OCI-M1 (cell line): ENCODE measurements at places on chromosomes 1 and 21.

DNA sequence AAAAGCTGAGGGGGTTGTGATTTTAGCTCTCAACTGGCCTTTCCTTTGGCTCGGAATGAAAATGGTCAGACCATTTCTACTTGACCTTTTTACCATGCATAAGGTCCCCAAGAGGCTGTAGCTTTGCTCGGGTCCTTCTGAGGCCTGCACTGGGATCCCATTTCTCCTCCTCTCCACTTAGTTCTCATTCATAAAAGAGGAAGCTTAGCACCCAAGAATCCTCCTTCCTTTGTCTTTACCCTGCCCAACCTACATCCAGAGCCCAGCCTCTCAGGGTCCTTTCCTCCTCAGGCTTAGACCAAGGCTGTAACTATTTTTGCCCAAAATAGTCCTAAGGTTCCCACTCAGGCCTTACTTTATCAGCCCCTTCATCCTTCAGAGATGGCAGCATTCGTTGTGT, 6.0 kb upstream of the SLC27A3 start:
- no peak for DNase-seq

GRCh38 chr1:187509091-187509490, 680.3 kb downstream of the PLA2G4A start:
- DNase-seq = no peak

GRCh38 chr1:239386453-239387303, at the start of gene CHRM3:
TSS of gene CHRM3 (plus strand) at chr1:239386568. CDS start at chr1:239907452, 520,884 bp downstream.
- no peak for DNase-seq

- DNase-seq = no peak
These were observed 30.3 kb upstream of the PGBD5 start for GRCh38 chr1:230456478-230456877.

DNA sequence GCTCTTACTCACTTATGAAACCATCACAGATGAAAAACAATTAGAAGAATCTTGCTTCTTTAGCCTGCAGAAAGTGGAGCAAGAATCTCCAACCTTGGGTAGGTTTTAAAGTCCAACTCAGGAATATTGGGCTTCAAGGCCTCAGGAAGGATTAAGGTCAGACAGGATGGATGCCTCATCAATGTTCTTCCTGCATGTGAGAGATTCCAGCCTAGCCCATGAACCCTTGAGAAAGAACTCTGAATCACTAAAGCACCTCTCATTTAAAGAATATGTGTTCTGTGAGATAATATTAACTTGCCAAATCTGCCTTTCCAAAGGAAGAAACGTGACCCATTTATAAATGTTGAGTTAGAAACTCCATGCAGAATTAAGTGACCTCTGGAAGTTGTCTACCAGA, 345.2 kb upstream of the CAMK1G start:
- no peak for DNase-seq

GRCh38 chr1:84000196-84000885, 1.4 kb upstream of the TTLL7 start:
- DNase-seq = no peak

GRCh38 chr1:64917907-64918306, 48.4 kb downstream of the JAK1 start:
- no peak for DNase-seq

GRCh38 chr1:208759255-208759654, 515.1 kb upstream of the PLXNA2 start:
- no peak for DNase-seq

DNA sequence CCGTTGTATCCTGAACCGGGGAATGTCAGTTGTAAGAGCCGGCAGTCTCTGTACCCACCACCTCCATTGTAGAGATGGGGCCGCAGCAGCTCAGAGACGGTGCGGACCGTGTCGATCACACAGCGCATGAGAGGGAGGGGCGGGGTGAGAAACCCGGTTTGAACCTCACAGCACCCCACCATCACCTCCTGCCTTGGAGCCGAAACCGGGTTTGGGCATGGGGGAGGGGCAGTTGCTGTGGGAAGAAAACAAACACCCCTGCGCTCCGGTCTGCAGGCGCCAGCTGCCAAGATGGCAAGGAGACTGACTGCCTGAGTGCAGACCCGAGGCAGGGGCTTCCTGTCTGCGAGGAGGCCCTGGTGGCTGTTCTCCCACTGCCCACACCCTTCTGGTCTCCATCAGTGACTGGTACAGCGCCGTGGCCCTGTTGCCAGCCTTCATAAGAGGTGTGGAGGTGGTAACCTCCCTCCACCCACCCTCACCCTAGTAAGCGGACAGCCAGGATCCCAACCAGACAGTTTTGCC, 69.2 kb upstream of the SSBP3 start:
- no peak for DNase-seq

GRCh38 chr1:50208756-50209155, 100.0 kb downstream of the ELAVL4 start:
- DNase-seq = peak; percentile 54

DNA sequence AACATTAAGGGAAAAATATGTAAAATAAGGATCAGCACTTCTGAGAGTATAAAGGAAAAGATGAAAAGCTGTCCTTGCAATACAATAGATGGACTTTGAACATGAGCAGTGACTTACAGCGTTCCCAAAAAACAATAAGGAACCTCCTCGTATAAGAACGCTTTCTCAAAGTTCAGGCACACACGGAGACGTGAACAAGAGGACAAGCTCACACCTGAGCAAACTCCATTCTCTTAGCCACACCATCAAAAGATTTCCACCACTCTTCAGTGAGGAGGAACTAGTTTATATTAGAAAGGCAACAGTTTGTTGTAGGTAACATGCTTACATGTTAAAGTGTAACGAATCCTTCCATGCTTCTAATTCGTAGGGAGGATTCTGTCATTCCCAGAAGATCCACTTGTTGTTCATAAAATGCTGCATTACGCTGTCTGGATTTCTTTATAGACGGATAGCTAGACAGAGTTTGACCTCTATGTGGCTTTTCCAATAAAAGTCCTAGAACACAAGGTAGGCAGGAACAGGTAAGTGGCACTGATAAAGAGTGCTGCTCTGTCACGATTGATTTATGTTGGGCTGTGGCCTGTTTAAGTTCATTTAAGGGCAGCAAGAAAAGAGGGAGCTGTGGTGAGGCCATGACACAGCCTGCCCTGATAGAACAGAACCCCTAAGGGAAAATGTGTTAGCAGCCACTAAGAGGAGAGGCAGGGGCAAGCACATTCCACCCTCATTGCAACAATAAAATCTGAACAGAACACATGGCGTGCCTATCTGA, 37.0 kb upstream of the ATP1A1 start:
- no peak for DNase-seq

- DNase-seq = peak; percentile 35
These were observed 18.2 kb downstream of the MRPS6 start for GRCh38 chr21:34091607-34092006.

GRCh38 chr1:24806588-24806987, 61.3 kb downstream of the CLIC4 start:
- DNase-seq = no peak

- DNase-seq = no peak
These were observed 46.0 kb upstream of the A3GALT2 start for GRCh38 chr1:33366762-33367484.

- DNase-seq = no peak
These were observed 769 bp upstream of the ADAMTS4 start for GRCh38 chr1:161199506-161200139.

GRCh38 chr1:206705726-206706297, 21.1 kb downstream of the MAPKAPK2 start:
- no peak for DNase-seq

- DNase-seq = no peak
These were observed 114.4 kb downstream of the CENPF start for GRCh38 chr1:214717351-214717750.

- no peak for DNase-seq
These were observed 55.9 kb upstream of the PROX1 start for GRCh38 chr1:213931836-213932235.

GRCh38 chr1:53847980-53848379, 9.9 kb upstream of the NDC1 start:
- no peak for DNase-seq

DNA sequence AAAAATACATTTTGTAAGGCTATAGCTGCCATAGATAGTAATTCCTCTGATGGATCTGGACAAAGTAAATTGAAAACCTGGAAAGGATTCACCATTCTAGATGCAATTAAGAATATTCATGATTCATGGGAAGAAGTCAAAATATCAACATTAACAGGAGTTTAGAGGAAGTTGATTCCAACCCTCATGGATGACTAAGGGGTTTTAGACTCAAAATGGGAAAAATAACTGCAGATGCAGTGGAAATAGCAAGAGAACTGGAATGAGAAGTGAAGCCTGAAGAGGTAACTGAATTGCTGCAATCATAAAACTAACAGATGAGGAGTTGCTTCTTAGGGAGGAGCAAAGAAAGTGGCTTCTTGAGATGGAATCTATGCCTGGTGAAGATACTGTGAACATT, 230.8 kb downstream of the KCTD3 start:
- peak; percentile 26 for DNase-seq
